Stimulated activated CD4-positive, alpha-beta T cell treated with anti-CD3 and anti-CD28 coated beads, Interleukin-1b, Interleukin-23, amount 100 ng/mL, for 1 hour (primary cell): ENCODE measurements at places on chromosomes 13 and 19.
A peak's percentile ranks its signal among the peaks of the same experiment; 100 is the strongest.

GRCh38 chr13:100881291-100881864, 206.8 kb upstream of the TMTC4 start:
- DNase-seq = no peak

DNA sequence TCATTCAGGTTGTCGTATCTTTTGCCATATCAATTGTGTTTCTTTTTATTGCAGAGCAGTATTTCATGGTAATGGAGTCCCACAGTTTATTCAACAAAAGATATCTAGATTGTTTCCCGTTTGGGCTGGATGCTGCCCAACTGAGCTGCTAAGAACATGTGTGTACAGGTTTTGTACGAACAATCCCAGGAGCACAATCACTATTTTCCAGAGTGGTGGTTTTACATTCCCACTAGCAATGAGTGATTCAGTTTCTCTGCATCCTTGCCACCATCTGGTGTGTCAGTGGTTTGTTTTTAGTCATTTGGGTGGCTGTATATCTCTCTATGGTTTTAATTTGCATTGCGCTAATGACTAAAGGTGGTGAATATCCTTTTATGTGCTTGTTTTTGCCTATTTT, 52.7 kb upstream of the ZDHHC20 start:
- DNase-seq = no peak

- no peak for DNase-seq
These were observed 126.3 kb downstream of the STK24 start for GRCh38 chr13:98450539-98451111.

- DNase-seq = no peak
These were observed 466.7 kb downstream of the TSHZ3 start for GRCh38 chr19:30882411-30883005.

- no peak for DNase-seq
These were observed 176.4 kb downstream of the FLT1 start for GRCh38 chr13:28318496-28318895.

DNA sequence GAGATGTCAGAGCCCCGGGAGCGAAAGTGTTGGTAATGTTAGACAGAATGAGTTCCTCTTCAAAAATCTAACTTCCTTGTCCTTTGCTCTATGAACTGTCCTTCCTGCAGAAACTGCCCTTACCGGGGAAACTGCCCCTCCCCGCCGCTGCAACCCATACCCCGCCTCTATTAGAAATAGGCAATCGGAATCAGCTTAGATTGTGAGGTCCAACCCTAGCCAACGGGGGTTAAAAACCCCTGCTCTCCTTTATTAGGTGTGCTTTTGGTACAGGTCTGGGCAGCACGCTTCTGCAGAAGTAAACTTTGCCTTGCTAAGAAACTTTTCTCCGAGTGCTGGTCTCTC, 11.5 kb upstream of the CAPNS1 start:
- DNase-seq = no peak

DNA sequence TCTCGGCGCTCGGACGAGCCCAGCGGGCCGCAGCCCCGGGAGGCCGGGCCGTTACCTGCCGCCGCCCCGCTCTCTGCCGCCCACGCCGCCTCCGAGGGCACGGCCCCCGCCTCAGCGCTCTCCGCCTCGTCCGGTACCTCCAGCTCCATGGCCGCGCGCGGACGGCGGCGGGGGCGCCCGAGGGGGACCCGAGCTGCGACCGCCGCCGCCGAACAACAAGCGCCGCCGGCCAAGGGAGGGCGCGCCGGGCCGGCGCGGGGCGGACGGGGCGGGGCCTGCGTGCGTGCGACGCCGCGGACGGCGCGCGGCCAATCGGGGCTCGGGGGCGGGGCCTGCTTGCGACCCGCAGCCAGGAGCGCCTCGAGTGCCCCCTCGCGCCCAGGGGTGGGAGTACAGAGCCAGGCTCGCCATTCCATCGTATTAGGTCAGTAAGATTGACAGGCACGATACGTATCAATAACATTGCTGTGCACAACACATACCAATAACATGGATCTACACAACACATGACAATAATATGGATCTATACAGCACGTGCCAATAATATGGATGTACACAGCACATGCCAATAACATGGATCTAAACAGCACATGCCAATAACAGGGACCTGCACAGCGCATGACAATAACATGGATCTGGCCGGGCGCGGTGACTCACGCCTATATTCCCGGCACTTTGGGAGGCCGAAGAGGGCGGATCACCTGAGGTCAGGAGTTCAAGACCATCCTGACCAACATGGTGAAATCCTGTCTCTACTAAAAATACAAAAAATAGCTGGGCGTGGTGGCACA, at the start of gene PIP5K1C:
Gene PIP5K1C (minus strand): TSS at position 227 of the 791 bp plus-strand sequence. CDS start 78 bp downstream, at position 149.
- DNase-seq = peak; percentile 84

DNA sequence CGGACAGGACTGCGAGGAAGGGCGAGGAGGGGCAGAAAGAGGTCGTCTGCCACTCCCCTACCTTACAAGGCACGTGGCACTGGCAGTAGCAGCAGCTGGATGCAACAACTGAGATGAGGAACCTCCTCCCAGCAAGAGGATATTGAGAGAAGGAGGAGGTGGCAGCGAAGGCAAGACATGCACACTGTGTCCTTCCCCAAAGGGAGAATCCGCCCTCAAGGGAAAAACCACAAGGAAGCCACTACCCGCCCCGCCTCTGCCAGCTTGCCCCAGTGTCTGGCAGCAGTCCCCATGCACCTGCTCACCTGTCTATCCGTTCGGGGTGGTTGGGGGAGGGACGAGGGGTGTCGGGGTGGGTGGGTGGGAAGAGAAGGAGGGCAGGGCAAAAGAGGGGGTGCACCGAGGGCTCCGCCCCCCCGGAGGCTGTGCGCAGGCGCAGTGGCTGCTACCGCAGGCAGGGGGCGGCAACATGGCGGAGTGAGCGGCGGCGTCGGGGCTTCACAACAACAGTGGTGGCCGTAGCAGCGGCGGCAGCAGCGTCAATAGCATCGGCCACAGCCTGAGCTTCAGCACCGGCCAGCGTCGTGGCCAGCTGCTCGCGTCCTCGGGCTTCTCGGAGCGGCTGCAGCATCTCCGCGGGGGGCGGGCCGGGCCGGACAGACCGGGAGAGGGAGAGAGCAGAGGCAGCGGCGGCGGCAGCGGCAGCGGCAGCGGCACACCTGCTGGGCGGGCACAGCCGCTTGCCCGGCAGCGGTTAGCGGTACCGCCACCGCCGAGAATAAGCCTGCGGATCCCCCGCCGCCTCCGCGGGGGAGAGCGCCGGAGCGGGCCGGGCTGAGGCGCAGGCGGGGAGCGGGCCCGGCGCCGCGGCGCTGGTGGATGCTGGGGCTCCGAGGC, at the start of gene NBEA:
Gene NBEA (plus strand): TSS at position 436 of the 897 bp plus-strand sequence. CDS start 551 bp downstream, outside the sequence.
- peak; percentile 31 for DNase-seq

DNA sequence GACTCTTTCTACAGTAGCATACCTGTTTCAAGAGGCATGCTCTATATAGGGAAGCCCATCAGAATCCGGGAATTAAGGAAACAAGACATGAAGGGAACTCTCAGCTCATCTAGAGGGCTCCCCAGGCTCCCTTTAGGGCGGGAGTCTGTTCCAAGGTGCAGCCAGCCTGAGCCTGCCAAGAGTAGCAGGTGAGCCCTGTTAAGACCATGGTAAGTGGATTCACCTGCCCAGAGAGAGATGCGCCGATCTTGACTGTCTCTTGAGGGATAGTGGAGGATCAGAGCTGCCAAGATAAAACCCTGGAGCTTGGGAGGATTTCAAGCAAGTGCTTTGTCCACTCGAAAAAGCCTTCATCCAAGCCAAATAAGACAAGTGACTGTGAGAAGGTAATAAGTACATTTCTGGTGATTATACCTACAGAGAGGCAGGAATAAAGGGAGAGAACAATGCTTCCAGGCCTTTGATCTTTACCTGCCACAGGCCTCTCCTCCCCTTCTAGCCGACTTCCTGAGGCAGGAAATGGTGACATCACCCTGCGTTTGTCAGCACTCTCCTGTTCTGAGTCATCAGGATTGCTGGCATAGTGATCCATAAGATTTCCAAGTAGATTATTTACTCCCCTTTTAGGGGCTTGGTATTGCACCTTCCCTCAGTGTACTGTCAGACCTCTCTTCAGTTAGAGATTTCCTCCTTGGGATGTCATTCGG, 31.5 kb downstream of the KLF5 start:
- no peak for DNase-seq

GRCh38 chr13:48624016-48624415, 29.7 kb upstream of the CYSLTR2 start:
- no peak for DNase-seq

DNA sequence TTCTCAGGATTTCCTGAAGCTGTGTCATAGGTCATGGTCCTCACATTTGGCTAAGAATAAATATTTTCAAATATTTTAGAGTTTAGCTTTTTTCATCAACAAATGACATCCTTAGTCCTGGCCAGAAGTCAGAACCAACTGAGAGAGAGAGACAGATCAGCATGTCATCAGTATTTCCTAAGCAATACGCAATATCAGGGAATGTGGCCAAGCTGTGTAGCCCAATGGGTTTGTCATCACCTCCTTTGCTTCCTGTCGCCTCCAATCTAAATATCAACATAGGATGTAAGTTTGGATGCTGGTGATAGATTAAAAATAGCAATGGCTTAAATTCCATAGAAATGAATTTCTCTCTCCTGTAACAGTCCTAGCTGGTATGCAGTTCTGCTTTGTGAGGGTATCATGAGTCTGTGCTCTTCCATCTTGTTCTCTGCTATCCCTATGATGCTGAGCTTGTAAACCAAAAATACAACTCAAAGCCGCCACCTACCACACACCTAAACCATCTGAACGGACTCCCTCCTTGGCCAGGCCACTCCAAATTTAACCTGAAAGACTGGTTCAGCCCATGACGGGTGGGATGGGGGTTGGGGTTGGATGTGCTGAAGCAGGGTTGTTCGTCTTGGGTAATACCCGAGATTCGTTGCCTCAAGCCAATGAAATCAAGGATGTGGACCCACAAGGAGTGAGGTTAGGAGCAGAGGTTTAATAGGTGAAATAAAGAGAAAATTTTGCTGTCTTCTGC, 10.0 kb upstream of the IGSF23 start:
- no peak for DNase-seq

- no peak for DNase-seq
These were observed 53.9 kb upstream of the FLT1 start for GRCh38 chr13:28548872-28549271.

- no peak for DNase-seq
These were observed 46.4 kb downstream of the GGACT start for GRCh38 chr13:100541897-100542825.

GRCh38 chr19:18312092-18312534, 10.8 kb downstream of the LSM4 start:
- no peak for DNase-seq

DNA sequence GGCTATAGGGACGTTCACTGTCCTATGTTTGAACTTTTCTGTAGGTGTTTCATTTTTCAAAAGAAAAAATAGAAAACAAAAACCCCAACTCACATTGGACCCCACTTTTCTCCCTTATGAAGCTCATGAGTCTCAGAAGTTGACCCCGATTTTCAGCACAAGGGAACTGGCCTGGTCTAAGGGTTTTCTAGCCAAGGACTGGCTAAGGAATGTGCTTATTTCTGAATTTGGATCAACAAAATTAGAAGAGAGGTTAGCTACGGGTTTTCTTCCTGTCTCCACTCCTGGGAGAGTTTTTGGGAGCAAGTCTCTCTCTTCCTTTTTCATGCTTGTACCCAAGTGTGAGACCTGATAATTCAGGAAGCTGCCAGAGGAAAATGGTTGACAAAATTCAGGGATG, 453.2 kb downstream of the KLF12 start:
- no peak for DNase-seq

DNA sequence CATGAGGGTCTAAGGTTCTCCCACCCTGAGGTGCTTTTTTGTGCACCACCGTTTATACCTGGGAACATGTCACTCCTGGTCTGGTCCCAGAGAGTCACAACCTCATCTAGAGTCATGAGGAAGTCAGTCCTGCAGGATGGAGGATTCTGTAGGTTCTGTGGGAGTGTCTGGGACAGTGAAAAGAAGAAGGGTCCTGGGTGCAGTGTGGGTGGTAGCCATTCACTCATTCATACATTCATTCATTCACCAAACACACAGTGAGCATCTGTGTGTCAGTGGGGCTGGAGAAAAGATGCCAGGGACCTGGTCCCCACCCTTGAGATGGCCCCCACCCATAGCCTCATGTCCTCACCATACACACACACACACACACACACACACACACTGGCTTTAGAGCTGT, 8.7 kb upstream of the CEACAM18 start:
- no peak for DNase-seq

DNA sequence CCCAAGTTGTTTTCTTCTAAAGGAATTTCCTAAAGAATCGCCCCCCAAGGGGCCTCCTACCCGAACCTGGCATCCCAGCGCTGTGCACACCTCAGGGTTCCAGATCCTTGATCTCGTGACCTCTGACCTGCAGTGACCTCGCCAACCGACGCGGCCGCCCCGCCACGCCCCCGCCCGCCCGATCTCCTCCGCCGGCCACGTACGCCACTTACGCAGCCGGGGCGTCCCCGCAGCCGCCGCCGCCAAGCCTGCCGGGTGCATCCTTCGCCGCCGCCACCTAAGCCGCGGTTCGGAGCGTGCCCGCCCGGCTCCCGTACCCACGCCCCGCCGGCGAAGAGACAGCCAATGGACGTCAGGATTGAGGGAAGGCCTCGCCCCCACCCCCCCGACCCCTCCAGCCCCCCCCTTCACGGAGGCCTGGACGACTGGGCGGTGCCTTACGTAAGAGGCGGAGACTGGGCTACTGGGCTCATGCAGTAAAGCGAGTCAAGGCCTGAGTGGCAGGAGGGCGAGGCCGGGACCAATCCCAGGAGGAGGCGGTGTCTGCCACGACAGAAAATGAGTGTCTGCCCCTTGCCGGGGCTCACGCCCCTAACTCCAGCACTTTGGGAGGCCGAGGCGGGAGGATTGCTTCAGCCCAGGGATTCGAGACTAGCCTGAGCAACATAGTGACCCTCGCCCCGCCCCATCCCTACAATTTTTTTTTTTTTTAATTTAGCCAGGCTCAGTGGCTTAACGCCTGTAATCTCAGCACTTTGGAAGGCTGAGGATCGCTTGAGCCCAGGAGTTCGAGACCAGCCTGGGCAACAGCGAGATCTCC, at the start of gene YIF1B:
Gene YIF1B (minus strand): TSS at position 291 of the 820 bp plus-strand sequence. CDS start 30 bp downstream, at position 261.
- DNase-seq = peak; percentile 82

DNA sequence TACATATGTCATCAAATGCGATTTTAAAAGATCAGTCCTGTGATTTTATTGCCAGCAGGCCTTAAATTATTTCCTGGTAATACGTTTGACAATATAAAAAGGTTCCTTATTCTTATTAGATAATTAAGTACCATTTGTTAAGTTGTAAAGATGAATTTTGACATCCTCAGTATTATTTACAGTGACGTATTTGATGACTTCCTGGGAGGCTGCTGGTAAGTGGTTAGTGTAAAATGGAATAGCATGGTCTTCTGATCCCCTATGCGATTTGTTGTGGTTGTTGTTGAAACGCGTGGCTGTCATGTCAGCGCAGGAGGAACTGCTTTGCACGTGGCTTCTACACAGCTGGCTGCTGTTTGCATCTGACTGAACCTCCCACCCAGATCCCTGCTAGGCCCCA, 99.7 kb downstream of the DCLK1 start:
- DNase-seq = no peak

GRCh38 chr19:33621065-33621785, 528 bp upstream of the CHST8 start:
- DNase-seq = no peak

DNA sequence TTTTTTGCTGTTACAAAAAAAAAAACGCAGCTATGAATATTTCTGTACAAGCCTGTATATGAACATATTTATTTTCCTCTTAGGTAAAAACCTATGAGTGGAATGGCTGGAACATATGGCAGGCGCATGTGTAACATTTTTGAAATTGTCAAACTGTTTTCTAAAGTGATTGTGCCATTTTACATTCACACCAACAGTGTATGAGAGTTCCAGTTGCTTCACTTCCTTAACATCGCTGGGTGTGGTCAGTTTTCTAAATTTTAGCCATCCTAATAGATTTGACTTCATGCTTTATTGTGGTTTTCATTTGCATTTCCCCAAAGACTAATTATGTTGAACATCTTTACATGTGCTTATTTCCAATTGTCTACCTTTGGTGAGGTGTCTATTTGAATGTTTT, 306.8 kb downstream of the KCNRG start:
- no peak for DNase-seq
